ENCODE measurements at places on chromosomes 13 and 19. TPM values are rescaled to one million over a fixed set of nuclear protein-coding genes. Genes with fewer than 3 reads are reported as not detected.

GRCh38 chr13:32031025-32031814 is at the start of gene FRY:
Gene FRY (plus strand): TSS chr13:32031774. CDS start chr13:32031796, 22 bp downstream.
- peak; percentile 65 for ATAC-seq

- ATAC-seq: no peak
These were observed 817.2 kb downstream of the SLITRK1 start for GRCh38 chr13:83065108-83065507.

DNA sequence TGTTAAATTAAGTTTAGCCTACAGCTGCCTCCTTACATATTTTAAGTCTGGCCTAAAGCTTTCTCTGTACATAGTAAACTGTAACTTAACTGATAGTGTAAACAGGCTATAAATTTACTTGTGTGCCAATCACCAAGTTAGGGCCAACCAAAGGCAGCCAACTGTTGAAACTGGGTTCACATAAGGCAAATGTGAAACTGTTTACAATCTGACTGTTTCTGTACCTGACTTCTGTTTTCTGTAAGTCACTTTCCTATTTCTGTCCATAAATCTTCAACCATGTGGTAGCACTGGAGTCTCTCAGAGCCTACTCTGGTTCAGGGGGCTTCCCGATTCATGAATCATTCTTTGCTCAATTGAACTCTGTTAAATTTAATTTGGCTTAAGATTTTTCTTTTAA is 103.1 kb downstream of the RAP2A start:
- ATAC-seq: no peak

DNA sequence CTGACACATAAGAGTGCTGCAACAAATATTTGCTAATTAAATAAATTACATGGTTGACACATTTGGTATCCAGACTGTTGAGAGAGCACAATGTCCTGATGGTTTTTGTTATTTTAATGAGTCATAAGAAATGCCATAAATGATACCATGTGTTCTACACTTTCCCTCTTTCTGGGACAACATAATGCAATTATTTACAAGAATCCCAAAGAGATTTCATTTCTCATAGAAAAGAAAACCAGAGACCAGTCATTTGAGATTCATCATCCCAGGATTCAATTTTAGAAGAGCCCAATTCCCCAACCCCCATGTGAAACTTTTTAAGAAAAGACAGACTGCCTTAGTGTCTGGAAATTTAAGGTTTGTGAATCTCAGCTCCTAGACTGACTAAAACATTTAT is 399.6 kb downstream of the DCT start:
- no peak for ATAC-seq

DNA sequence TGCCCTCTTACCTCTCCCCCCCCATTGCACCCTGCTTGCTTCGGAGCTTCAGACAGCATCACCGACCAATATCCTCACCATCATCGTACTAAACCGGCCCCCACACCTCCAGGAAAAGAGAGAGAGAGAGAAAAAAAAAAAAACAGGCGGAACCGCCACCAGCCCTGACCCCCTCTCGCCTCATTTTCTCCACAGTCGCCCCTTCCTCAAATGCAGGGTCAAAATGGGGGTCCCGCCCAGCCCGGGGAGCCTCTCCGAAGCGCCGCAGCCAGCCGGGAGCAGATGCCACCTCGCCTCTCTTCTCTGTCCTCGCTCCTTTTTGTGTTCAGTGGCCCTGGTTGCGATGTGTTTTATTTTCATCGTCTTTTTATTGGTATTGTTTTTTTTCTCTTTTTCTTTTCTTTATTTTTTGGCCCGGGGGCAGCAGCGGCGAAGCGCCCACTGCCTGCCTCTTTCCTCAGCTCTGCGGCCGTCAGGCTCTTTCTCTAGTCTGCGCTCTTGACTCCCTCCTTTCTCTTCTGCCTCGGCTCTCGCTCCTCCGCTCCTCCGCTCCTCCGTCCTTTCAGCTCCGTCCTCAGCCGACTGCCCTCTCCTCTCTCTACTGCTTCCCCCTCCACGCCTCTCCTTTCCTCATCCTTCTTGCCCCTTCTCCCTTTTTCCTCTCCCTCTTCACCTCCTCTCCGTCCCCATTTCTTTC is 41.4 kb downstream of the DEDD2 start:
- ATAC-seq: no peak

DNA sequence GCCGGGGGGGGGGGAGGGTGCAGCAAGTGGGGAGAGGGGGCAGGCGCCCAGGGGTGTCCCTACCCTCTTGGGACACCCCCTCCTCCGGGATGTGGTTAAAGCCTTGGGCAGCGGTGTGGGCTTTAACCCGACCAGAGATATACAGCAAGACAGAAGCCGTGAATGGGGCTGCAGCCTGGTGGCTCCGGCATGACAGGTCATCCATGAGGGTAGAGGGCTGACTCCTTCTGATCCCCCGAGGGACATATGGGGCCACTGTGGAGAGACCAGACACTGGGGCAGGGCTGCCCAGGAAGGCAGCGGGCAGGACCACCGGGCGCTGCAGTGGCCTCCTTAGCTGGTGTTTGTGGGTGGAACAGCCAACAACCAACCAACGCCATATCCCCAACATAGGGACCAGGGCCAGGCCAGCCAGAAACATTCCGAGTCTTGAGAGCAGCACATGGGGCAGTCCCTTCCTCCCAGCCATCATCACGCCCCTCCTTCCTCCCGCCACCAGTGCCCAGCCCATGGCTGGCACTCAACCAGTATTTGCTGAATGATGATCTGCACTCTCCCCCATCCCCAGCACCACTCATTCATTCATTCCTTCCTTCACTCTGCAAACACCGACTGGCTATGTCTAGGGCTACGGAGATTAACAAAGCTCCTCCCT is 18.2 kb downstream of the ELAVL1 start:
- no peak for ATAC-seq

GRCh38 chr13:44218501-44219240 is 155.0 kb upstream of the SERP2 start:
- peak; percentile 85 for ATAC-seq

DNA sequence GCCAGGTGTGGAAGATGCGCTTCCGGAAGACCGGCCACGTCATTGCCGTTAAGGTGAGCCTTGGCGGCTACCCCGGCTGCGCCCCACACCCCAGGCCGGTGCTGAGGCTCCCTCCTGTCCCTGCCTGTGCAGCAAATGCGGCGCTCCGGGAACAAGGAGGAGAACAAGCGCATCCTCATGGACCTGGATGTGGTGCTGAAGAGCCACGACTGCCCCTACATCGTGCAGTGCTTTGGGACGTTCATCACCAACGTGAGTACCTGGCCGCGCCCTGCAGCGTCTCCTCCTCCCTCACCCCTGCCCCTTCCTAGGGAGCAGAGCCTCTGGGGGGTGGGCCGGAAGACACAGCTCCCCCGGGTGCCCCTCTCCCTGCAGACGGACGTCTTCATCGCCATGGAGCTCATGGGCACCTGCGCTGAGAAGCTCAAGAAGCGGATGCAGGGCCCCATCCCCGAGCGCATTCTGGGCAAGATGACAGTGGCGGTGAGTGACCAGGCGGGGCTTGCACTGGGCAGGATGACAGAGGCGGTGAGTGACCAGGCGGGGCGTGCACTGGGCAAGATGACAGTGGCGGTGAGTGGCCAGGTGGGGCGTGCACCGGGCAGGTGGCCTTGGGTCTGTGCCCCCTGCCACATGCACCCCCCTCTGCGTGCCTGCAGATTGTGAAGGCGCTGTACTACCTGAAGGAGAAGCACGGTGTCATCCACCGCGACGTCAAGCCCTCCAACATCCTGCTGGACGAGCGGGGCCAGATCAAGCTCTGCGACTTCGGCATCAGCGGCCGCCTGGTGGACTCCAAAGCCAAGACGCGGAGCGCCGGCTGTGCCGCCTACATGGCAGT is 4.1 kb upstream of the TGFBR3L start:
- ATAC-seq: no peak

- ATAC-seq: no peak
These were observed 331.7 kb downstream of the LIG4 start for GRCh38 chr13:107883561-107884175.

- ATAC-seq: no peak
These were observed 50.0 kb upstream of the DOCK9 start for GRCh38 chr13:99027661-99028425.

DNA sequence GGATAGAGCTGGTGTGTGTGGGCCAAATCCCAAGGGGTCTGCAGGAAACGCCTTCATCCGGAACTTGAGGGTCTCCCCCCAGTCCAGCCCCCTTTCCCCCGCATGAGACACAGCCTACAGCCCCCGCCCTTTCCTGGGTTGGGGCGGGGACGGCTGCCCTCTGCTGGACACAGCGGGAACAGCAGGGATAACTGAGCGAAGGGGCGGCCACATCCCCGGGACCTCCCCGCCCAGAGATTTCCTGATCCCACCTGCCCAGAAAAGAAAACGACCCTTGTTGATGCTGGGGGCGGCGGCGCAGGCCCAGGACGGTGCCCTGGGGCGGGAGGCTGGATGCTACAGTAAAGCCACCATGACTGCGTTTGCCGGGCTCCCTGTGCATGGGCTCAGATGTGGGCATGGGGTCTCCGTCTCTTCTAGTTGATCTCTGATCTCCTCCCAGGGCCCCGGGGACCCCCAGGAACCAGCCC is 14.2 kb downstream of the ONECUT3 start:
- ATAC-seq: peak; percentile 51

GRCh38 chr13:110135977-110136597 is 170.9 kb downstream of the COL4A1 start:
- no peak for ATAC-seq

DNA sequence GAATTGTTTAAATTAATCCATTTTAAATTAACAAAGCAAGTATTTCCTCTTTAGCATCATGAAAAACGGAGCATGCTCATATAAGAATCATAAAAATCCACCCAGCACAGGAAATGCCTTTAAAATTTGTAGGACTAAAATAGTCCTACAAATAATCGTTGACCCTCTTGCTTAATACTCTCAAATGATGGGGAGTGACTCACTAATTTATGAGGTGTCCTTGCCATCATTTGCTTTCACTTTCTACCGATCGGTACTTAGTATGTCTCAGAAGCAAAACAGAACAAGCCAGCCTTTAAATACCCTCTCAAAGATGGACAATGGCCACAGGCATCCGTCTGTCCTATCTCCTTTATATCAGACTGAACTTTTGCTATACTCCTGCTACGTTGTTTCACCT is 97.2 kb downstream of the SUCLA2 start:
- no peak for ATAC-seq

DNA sequence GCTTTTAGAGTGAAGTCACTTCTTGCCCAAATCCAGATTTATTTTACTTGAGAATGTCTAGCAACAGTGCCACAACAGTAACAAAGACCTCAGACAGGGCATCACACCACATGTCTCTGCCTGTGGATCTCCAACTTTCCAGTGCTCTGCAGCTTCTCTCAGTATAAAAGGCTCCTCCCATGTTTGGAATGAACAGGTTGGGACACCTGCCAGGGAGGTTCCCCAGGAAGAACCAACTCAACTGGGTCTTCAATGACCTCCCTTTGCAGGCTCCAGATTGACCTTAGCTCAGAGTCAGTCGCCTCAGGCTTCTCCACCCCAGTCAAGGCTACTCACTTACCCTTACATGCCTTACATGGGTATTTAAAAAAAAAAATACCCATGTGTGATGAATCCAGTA is 3.4 kb downstream of the ZNF823 start:
- peak; percentile 13 for ATAC-seq

DNA sequence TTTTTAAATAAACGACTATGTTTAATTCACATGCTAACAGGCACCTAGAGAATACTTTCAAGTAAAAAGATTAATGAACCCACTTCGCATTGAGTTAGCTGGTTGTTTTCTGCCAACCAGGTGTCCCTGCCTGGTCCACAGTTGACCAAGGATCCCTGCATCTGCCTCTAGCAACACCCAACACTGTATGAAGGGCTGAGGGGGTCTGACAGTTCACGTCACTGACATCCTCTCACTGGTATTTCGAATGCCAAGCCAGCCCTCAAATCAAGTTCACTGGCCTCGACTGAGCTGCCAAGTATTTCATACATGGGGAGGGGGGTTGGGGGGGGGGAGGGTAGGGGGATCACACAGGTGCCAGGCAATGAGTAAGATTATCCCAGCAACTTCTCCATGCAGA is 25.4 kb downstream of the SLC25A30 start:
- no peak for ATAC-seq

- no peak for ATAC-seq
These were observed 57.8 kb upstream of the TPP2 start for GRCh38 chr13:102538938-102539337.

GRCh38 chr19:18278521-18279265 is 2.7 kb downstream of the JUND start:
- no peak for ATAC-seq

DNA sequence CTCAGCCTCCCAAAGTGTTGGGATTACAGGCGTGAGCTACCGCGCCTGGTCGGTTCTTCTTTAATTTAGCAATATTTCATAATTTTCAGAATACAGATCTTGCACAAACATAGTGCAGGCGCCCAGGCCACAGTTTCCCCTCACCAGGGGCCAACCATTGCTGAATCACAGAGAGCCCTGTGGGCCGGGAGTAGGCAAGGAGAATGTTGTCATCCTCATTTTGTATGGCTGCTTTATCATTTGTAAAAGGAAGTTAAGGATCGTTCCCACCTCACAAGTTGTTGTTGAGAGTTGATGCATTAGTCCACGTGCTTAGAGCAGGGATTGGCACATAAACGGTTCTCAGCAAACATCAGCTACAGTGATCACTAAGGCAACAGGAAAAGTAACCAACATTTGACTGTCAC is 30.2 kb downstream of the MEIS3 start:
- ATAC-seq: no peak

DNA sequence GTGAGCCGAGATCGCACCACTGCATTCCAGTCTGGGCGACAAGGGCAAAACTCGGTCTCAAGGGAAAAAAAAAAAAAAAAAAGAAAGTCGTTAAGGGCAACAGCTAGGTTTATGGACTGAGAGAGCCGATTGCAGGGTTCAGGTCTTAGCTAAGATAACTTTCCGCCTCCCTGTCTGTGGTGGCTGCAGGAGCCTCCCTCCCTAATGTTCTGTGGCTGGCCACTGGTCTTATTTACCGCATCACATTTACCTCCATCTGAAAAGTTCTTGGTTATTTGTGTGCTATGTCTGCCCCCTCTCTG is 722 bp upstream of the CRTC1 start:
- ATAC-seq: no peak

DNA sequence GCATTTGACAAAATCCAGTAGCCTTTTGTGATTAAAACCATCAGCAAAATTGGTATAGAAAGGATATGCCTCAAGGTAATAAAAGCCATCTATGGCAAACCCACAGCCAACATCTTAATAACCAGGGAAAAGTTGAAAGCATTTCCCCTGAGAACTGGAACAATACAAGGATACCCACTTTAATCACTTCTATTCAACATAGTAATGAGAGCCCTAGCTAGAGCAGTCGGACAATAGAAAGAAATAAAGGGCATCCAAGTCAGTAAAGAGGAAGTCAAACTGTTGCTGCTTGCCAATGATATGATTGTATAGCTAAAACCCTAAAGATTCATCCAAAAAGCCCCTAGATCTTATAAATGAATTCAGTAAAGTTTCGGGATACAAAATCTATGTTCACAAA is 1510.3 kb downstream of the PCDH9 start:
- no peak for ATAC-seq

- peak; percentile 83 for ATAC-seq
These were observed at the start of gene THSD1 for GRCh38 chr13:52405767-52406494. Gene THSD1 (minus strand): TSS chr13:52406172. CDS start chr13:52402600, 3,572 bp downstream.

The MYO16 gene
- 0.04 TPM for total RNA-seq

The PNMA8B gene
- total RNA-seq: 0.08 TPM

The COMP gene
- total RNA-seq: 0.16 TPM

The TYROBP gene
- total RNA-seq: 4.1 TPM

The ZNF99 gene
- total RNA-seq: not detected

The ZNF557 gene
- total RNA-seq: 4.4 TPM

The TMEM221 gene
- not detected for total RNA-seq

The TSKS gene
- total RNA-seq: 0.12 TPM

The SH2D3A gene
- total RNA-seq: 28.7 TPM

The CYP2B6 gene
- total RNA-seq: not detected

The WDR88 gene
- total RNA-seq: not detected

Measured in esophagus mucosa (tissue), 1 donor.